ENCODE measurements at places on chromosomes 1 and 21.
A peak's percentile ranks its signal among the peaks of the same experiment; 100 is the strongest.

DNA sequence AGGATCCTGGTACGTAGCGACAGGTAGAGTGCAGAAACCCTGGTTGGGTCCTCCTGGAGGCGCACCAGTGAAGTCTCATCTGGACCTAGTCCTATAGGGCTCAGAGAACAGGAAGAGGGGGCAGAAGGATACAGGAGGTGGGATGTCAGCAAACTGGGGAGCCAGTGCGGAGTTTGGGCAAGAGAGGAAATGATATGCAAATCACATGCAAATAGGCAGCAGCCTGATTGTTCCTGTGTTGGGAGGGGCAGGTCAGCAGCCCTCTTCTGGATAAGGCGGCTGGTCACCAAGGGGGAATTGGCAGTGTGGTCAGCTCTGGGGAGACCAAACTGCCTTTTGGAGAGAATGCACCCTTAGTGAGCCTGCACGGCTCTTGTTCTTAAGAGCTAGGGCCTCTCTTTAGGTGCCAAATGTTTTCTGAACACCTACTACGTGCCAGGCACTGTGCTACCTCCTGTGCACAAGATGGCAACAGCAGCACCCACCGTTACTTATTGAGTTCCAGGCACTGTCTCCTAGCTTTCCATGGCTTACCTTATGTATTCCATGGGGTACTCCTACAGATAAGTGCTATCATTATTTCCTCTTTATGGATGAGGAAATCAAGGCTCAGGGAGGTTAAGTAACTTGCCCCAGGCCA lies 18.1 kb upstream of the PADI3 start:
- no peak for DNase-seq

DNA sequence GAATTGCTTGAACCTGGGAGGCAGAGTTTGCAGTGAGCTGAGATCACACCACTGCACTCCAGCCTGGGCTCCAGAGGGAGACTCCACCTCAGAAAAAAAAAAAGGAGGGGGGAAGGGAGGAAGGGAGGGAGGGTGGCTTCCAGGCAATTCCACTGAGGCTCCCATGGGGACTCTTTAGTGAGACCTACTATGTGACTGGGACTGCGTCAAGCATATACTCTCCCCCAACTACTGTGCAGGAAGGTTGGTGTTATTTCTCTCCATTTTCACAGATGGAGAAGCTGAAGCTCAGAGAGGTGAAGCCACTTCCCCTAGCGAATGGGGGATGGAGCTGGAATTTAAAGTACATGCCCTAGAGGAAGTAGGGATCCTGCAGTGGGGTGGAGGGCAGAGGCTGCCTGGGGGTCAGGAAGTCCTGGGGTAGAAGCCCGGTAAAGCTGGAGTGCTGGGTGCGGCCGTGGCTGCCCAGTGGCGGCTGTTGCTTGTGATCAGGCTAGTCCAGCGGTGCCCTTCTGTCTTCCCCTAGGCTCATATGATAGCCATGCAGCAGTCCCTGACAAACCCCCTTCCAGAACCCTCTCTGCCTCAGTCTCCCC lies 40.3 kb downstream of the RAP1GAP start:
- no peak for DNase-seq

- no peak for DNase-seq
Measured at GRCh38 chr21:43721939-43722338, 3.0 kb downstream of the PDXK start.

GRCh38 chr21:19475525-19475924 lies 1071.9 kb upstream of the TMPRSS15 start:
- no peak for DNase-seq

DNA sequence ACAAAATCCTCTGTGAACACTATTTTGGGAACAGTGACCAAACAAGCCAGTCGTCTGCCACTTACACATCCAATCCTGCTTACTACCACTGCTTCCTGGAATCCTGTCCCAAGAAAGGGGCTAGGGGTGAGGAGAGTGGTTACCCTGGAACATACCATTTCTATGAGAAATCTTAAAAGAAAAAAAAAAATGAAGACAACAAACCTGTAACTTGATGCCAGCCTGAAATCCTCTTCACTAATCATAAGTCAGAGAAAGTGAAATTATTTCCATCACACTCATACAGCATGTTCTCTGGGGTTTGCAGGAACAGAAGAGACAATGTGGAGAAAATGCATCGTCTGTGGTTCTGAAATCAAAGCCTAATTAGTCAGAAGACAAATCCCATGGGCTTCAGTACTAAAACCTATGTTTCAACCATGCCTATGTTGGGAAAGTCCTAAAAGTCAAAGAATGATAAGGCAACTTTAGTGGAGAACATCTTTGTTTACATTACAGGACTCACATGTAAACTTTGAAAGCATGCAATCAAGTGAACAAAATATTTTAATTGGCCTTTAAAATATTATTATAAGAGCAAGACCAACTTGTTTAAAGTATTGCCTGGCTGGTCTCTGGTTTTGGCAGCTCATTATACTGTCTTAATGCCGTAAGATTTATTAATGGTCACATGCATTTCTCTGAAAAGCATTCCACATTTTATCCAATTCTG lies 220.7 kb downstream of the LTN1 start:
- DNase-seq: no peak

GRCh38 chr1:151706464-151707415 lies 9.9 kb downstream of the CELF3 start:
- no peak for DNase-seq

- no peak for DNase-seq
Measured at GRCh38 chr1:48581270-48581669, 109.3 kb upstream of the SPATA6 start.

GRCh38 chr1:236795757-236796667 lies 920 bp downstream of the MTR start:
- DNase-seq: no peak

DNA sequence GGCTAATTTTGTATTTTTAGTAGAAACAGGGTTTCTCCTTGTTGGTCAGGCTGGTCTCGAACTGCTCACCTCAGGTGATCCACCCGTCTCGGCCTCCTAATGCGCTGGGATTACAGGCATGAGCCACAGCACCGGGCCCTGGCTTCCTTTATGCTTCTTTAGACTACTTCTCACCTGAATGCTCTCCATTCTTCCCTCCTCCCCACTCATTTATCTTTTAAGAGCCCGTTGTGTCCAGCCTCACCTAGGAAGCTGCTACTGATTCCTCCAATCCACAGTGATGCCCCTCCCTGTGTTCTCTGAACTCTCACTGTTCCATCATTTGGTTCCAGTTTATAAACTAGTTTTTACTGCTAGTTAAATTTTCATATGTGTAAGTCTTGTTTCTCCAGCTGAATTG lies 44.9 kb upstream of the NR5A2 start:
- DNase-seq: no peak

DNA sequence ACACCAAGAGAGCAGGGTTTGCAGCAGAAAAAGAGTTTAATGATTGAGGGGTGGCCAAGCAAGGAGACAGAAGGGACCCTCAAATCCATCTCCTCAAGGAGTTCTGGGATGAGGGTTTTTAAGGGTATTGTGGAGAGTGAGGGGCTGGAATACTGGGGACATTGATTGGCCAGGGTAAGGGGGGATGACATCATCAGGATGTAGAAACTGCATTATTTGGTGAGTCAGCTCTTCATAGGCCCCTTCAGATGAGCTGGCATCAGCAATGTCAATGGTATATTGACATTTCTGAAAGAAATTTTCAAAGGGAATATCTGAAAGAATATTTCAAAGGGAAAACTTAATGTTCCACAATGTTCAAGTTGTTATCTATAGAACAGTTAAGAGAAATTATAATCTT lies 168.1 kb upstream of the SNX7 start:
- no peak for DNase-seq

DNA sequence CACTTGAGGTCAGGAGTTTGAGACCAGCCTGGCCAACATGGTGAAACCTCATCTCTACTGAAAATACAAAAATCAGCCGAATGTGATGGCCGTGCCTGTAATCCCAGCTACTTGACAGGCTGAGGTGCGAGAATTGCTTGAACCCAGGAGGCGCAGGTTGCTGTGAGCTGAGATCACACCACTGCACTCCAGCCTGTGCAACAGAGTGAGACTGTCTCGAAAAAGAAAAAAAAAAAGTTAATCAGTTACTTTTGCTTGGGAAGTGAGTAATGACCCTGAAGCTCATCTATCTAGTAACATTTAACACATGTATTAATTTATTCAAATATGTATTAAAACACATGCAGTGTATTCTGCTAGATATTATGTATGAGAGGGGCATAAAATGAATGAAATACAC lies 49.4 kb downstream of the ZNF326 start:
- no peak for DNase-seq

DNA sequence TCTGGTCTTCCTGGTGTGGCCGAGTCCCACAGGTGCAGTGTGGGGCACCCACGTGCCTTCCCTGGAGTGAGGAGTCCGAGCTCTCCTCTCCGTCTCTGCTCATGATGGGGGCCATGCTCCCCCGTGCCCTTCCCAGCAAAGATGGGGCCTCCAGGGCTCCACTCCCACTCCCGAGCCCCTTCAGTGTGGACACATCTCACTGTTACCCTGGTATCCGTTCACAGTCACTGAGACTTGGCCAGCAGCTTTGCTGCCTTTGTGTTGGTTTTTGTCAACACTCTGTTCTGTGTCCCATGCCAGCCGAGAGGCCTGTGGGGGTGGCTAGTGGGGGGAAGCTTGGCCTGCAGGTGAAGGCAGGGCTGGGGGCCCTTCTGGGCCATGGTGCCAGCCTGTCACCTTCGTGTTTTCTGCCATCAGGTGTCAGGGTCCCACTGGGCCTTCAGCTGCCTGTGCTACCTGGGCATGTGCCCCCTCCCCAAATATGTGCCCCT lies 46.9 kb upstream of the POFUT2 start:
- DNase-seq: peak; percentile 17

DNA sequence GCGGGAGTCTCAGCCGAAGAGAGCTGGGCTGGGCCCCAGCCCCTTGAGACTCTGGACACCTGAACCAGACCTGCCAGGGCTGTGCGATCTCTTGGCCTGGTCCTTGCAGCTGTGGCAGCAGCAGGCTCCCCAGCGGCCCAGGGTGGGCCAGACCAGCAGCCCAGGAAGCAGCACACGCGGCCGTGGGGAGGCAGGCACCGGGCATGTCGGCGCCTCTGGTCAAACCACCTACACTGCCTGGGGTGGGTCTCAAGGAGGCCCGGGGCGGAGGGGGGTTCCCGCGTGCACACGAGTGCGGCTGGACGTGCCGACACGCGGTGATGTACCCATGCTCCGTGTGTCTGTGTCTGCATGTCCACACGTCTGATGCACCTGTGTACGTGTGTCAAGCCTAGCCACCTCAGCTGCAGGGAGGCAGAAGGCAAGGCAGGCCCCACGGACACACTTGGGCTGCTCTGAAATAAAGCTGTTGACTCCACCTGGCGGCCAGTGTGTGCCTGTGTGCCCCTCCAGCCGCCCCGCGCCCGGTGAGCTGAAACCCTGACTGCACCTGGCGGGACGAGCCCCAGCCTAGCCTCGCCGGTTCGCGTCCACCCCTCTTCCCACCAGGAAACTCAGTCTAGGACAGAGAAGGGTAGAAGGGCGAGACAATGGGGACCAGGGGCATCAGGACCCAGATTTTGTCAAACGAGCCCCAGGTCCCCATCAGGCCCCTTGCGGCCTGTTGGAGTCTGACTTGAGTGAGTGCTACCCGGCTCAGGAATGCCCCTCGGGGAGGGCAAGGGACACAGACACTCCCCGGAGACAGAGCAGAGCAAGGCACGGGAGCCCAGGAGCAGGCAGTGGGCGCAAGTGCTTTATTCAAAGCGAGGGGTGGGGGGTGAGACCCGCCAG lies 11.6 kb downstream of the SCNN1D start:
- DNase-seq: peak; percentile 78

GRCh38 chr1:41850029-41850428 lies 68.7 kb downstream of the HIVEP3 start:
- DNase-seq: no peak

GRCh38 chr1:235408503-235408960 lies 41.3 kb downstream of the TBCE start:
- DNase-seq: no peak

DNA sequence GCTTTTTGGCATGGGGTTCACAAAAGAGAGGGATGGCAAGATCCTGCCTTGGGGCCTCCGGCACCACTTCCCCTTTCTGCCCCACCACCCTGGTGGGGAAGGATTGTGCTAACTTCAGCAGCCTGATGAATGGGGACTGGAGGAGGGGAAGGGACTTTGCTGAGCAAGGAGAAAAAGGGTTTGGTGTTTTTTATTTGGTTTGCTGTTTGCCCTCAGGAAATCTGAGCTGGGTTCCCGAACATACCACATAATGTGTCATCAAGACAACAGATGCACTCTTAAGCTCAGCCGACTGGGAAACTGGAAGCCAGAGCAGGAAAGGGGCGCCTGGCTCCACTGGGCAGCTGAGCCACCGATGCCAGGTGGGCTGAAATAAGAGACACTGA lies 19.8 kb downstream of the OLFML2B start:
- no peak for DNase-seq

- peak; percentile 87 for DNase-seq
Measured at GRCh38 chr1:204072931-204073836, at the start of gene SOX13. Gene SOX13 (plus strand): TSS chr1:204073115. CDS start chr1:204112916, 39,801 bp downstream.

DNA sequence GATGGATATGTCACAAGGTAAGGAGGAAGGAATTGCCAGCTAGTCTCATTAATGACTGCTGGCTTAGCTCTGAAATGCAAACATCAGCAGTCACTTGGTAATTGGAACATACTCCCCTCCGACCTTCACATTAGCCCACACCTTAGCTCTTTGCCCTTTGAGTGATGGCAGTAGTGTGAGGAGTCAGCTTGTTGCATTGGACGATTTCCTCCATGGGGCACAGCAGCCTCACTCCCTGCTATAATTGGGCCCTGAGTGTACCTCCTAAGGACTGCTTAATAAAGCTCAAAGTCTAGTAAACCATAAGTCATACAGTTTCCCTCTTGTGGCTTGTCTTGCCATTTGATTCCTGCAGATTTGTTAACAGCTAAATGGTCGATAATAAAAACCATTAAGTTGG lies 19.4 kb downstream of the METTL13 start:
- DNase-seq: no peak

- no peak for DNase-seq
Measured at GRCh38 chr1:66730462-66730861, 21.8 kb upstream of the DYNLT5 start.

DNA sequence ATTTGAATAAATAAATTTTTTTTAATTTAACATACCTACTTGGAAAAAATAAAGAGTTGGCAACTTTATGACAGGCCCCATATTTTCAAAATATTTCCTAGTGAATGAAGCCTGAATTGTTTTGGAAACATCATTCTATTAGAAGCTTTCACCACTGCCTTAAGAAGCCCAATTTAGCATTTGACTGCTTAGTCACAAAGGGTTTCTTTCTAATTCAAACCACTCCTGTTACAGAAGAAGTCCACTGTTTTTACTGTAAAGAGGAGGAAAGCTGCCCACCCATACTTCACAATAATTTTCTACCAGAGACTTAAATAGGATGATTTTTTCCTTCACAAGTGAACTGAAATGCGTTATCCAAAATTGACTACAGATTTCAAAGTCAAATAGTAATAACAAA lies 534.6 kb upstream of the PTBP2 start:
- no peak for DNase-seq

GRCh38 chr1:110785612-110786011 lies 87.3 kb upstream of the CD53 start:
- DNase-seq: no peak

GRCh38 chr1:208728815-208729214 lies 484.6 kb upstream of the PLXNA2 start:
- no peak for DNase-seq

GRCh38 chr1:29749024-29749945 lies 513.0 kb downstream of the PTPRU start:
- DNase-seq: no peak
